ENCODE measurements at places on chromosomes 7 and 10. TPM values are rescaled to one million over a fixed set of nuclear protein-coding genes. Genes with fewer than 3 reads are reported as not detected.

DNA sequence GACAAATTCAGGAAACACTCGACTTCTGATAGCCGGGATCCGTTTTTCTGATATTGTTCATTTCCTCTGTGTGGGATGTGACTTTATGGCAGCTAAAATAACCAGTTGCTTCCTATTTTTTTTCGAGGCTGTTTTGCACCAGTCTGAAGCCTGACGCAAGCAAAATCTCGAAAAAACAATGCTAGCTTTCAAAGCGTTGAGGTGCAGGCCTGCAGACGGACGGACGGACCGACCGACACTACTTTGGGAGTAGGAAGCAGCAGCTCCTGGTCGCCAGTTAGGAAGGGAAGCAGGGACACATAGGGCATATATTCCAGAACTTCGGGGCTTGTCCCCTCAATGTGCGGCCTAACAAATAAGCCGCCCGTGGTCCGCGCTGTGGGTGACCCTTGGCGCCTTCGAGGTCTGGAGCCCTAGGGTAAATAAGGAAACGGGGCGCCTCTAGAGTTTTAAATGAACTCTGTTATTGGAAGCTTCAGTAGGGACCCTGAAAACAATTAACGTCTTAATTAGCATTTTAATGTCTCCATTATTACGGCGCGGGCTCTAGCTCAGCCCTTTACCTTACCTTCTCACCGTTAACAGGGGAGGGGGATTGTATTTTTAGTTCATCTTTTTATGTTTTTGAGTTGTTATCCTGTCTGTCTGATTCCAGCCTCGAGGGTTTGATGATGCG is 1.3 kb downstream of the HHEX start:
- DNase-seq, result no peak

Gene FKBP9
- 113 TPM for total RNA-seq

Gene SYCE1
- total RNA-seq, result 2.1 TPM

Gene FGFR2
- 1.4 TPM for total RNA-seq

Gene SLC13A1
- total RNA-seq, result not detected

All from mesenteric fat pad (tissue), 1 donor.